ENCODE measurements at places on chromosomes 5 and 9.

- no peak for DNase-seq
These were observed 224.3 kb downstream of the SPATA31D1 start for GRCh38 chr9:82212885-82213284.

DNA sequence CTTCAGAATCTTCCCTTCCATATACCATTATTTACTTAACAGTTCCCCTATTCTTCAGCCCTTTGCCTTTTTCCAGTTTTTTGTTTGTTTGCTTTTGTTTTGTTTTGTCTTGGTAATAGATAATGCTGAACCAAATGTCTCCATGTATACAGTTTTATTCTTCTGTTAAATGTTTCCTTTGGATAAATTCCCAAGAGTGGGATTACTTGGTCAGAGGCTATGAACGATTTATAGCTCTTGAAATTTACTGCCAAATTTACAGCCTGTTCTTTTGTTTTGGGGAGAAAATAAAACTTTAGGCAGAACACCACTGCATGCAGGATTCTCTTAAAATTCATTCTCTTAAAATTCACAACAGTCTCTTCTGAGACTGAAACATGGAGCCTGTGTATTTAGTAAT, 38.6 kb downstream of the NR4A3 start:
- DNase-seq = no peak

GRCh38 chr9:9283159-9283986, 1329.4 kb downstream of the PTPRD start:
- no peak for DNase-seq

GRCh38 chr9:71303351-71303750, 181.9 kb upstream of the TRPM3 start:
- no peak for DNase-seq

DNA sequence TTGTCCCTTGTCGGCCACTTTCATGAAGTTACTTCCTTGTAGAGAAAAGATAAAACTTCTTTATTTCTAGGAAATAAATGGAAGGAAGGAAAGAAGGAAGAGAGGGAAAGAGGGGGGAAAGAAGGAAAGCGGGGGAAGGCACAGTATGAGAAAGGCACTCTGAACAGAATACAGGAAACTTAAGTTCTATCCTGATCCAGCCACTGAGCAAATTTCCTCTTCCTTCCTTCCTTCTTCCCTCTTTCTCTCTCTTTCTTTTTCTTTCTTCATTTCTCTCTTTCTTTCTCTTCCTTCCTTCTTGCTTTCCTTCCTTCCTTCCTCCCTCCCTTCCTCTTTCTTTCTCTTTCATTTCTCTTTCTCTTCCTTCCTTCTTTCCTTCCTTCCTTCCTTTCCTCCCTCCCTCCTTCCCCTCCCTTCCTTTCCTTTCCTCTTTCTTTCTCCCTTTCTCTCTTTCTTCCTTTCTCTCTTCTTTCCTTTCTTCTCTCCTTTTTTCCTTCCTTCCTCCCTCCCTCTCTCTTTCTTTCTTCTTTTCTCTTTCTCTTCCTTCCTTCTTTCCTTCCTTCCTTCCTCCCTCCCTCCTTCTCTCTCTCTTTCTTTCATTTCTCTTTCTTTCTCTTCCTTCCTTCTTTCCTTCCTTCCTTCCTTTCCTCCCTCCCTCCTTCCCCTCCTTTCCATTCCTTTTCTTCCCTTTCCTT, 240.2 kb upstream of the BRINP1 start:
- DNase-seq = no peak

- no peak for DNase-seq
These were observed 34.5 kb downstream of the COL15A1 start for GRCh38 chr9:98978231-98978681.

GRCh38 chr5:147520450-147520849, 10.6 kb upstream of the DPYSL3 start:
- no peak for DNase-seq

DNA sequence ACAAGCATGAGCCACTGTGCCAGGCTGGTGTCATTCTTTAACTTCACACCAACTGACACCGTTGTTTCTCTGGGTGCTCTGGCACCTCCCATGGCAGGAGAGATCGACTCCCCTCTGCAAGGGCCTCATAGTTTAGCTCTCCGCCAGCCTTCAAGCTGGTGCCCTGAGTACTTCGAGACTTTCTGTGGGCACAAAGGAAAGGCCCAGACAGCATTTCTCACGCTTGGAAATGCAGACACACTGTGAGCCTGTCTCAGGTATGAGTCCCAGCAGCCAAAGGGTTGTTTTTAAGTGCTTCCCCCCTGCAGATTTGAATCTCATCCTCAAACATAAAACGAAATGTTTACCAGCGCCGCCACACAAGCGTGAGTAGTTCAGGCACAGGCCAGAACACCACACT, 11.1 kb upstream of the TCF7 start:
- DNase-seq = no peak

DNA sequence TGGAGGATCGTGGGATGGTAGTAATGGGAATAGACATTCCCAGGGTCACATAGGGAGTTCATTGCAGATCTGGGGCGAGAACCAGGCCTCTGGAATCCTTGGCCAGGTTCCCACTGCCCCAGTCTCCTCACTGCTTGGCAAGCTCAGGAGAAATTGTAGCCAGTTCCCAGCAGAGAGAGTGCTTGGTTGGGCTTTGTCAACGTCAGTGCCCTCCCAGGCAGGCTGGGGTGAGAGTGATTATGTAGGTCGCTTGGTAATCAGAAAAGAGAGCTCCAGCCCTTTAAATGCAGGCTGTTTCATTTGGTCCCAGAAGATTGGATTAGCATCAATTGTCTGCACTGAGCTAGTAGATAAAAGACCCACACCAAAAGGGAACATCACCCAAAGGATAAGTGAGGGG, 51.8 kb upstream of the GALNT10 start:
- DNase-seq = no peak

DNA sequence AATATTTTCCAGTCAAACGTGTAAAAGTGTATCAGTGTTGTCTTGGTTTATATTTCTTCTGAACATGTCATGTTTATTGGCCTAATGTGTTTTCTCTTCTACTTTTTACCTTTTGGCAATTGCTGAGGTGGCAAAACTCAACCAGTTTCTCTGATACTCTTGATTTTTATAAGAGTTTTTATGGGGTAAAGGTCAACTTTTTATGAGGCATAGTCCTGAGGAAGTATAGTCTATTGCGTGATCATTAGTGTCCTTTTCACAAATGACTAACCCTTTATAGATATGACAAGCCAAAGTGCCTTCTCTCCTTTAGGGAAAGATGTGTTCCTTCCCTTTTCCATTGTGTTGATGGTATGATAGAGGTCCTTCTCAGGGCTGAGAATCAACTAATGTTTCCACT, 32.9 kb downstream of the OCLN start:
- no peak for DNase-seq

DNA sequence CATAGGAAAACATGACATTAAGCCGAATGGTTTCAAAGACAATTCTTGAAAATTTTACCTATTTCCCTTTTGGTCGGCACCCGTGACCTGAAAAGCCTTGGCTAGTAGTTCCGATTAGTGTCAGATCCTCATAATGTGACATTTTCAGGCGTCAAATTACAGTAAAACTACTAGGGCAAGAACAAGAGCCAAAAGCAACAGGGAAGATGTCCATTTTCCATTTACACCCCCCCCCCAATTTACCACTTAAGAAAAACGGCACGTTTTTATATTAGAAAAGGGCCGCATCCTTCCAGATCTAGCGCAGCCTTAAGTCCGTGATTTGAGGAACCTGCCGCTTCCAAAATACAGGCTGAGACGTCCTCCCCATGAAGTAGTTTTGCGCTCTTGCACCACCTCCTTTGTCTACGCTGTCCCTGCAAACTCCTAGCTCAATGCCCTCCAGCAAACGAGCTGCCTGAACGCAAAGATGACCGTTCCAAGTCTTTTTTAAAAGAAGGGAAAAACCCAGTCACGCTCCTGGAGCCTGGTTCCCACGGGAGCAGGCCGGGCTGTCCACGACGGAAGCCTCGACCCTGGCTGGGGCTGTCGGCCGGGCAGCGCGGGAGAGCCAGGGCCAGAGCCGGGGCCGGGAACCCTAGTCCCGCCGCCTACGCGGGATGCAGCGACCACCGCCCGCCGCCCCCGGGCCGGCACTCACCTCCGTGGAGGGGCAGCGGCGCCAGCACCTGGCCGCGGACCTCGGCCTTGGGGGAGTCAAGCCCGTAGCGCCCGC, 616 bp downstream of the RNF130 start:
- peak; percentile 8 for DNase-seq

GRCh38 chr9:105854026-105854782, 159.9 kb downstream of the TMEM38B start:
- no peak for DNase-seq

DNA sequence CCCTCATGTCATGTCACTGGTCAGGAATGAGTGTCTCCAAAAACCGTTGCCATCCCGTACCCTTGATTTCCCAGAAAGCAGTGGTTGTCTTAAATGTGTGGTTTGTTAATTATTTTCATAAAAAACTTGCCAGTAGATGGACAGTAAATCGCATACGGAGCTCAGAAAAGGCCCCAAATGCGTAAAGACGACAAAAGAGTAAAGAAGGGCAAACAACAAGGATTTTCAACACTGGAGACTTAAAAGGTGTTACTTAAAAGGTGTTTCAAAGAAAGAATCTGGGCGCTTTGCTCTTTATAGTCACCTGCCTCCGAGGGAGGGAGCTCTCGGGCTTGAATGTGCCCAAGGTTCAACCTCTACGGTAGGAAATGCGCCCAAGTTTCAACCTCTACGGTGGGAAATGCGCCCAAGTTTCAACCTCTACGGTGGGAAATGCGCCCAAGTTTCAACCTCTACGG, 734 bp downstream of the KIF27 start:
- peak; percentile 79 for DNase-seq

DNA sequence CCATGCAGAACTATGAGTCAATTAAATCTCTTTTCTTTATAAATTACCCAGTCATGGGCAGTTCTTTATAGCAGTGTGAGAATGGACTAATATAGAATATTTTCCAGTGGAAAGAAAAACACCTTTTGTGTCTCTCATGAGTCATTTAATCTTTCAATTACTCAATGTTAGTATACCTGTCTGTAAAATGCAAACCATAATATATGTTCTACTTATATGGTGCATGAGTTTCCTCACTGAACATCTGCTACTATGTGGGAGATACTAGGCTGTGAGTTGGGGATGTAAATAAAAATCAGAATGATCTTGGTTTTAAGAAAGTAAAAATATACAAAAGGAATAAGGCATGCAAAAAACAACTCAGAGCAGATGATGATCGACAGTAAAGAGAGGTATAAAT, 15.0 kb downstream of the CDH10 start:
- no peak for DNase-seq

GRCh38 chr9:134521817-134522501, 119.6 kb upstream of the COL5A1 start:
- no peak for DNase-seq

DNA sequence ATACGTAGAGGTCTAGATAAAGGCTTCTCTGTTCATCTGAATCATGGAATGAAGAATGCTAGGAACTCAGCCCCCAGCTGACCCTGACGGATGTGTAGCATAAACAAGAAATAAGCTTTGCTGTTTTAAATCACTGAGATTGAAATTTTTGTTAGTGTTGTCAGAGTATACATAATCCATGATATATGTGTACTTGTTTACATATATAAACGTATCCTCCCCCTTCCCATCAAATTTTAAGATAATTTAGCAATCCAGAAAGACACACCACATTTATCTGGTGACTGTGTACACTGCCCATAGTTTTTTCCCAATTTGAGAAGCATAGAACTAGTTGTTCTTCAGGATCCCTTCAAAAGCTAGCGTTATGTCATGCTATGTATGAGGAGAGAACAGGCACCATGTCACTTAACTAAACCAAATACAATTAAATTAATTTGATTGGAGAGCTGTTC, 80.8 kb upstream of the OSMR start:
- DNase-seq = no peak

GRCh38 chr9:91920630-91921350, 29.2 kb downstream of the ROR2 start:
- no peak for DNase-seq

- DNase-seq = no peak
These were observed 49.9 kb upstream of the GDNF start for GRCh38 chr5:37889612-37890317.

- DNase-seq = peak; percentile 48
These were observed 48.1 kb upstream of the RIOK2 start for GRCh38 chr5:97231025-97231636.

- no peak for DNase-seq
These were observed 58.5 kb downstream of the CSF2 start for GRCh38 chr5:132132138-132132537.

- DNase-seq = no peak
These were observed 199.1 kb upstream of the IER5L start for GRCh38 chr9:129377181-129377580.

DNA sequence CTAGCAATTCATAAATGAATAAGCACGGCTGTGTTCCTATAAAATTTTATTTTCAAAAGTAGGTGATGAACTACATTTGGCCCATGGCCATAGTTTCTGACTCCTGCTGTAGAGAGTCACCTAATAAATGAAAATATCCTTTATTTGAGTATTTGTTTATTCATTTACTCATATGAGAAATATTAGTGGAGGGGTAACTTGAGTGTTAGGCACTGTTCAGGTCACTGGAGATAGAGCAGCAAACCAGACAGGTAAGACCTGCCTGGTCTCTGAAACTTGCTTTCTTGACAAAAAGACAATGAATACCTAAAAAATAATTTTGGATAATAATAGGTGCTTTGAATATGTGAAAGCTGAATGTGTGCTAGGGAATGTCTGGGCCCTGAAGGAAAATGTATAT, 68.8 kb downstream of the YIPF5 start:
- no peak for DNase-seq

DNA sequence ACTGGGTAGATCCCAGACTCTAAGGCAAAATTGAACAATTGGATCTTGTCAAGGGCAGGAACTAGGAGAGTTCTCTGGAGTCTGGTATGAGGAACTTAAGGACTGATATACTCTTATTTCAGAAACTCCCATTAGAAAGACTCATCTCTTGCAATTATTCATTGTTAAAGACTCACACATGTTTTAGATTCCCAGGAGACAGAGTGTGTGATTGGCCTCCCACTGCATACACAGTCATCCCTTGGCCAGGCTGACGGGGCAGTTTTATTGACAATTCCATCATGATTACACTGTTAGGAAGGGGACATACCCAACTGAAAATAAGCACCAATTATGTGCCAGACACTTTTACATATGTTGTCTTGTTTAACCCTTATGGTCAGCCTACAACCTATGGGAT, 347.2 kb downstream of the DMAC1 start:
- no peak for DNase-seq

DNA sequence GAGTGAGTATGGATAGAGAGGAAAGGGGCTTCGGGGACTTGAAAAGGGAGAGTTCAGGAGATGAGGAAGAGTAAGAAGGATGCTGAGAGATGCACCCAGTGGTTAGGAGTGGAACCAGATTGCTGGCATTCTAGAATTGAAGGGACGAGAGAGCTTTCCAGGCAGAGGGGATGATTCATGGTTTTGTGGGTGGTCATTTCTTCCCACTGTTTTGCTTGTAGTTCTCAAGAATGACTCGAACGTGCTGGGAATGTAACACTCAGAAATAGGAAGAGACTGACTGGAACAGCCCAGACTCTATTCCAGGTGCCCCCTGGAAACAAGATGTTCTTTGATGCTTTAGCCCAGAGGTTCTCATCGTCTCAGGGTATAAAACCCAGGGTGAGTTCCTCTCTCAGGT, 294.2 kb downstream of the ICE1 start:
- no peak for DNase-seq
